ENCODE measurements at places on chromosomes 1 and 21.

GRCh38 chr1:30855686-30856259 lies 52.8 kb downstream of the SDC3 start:
- no peak for DNase-seq

- DNase-seq: no peak
Observed at GRCh38 chr1:40413527-40414252, 36.6 kb upstream of the ZFP69B start.

GRCh38 chr1:114208106-114208505 lies 54.4 kb upstream of the SYT6 start:
- DNase-seq: no peak

DNA sequence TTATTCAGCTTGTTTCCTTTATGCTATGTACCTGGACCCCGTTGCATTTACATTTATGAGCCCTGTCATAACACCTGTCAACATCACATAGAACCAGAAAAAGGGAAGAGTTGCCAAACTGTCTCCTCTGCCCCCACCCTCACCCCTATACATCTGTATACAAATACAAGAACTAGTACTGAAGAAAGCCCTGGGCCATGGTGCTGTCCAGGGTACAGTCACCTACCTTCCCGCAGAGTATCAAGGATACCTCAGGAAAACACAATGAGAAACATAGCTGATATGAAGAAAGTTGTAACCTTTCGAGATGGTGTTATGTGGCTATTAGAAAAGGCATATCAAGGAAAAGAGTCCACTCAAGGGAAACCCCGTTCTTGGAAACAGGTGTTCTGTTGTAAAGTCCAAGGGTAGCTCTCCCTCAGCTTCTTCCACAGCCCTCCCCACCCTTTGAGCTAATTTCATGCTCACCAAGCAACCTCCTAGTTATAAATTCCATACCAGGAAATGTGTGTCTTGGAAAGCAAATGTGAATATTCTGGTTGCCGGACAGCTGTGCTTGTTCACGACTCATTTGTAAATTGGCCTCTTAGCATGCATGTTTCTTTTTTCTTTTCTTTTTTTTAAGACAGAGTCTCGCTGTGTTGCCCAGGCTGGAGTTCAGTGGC lies 16.7 kb upstream of the AVPR1B start:
- no peak for DNase-seq

- DNase-seq: no peak
Observed at GRCh38 chr1:100217834-100218233, 31.8 kb downstream of the DBT start.

- DNase-seq: peak; percentile 4
Observed at GRCh38 chr1:2174348-2175054, 20.1 kb downstream of the FAAP20 start.

GRCh38 chr1:101236516-101237228 lies at the start of gene S1PR1:
Gene S1PR1 (plus strand): TSS chr1:101237019. CDS start chr1:101238985, 1,966 bp downstream.
- DNase-seq: no peak

- no peak for DNase-seq
Observed at GRCh38 chr1:185693654-185694053, 40.5 kb upstream of the HMCN1 start.

- no peak for DNase-seq
Observed at GRCh38 chr1:224922404-224923164, 6.9 kb upstream of the DNAH14 start.

DNA sequence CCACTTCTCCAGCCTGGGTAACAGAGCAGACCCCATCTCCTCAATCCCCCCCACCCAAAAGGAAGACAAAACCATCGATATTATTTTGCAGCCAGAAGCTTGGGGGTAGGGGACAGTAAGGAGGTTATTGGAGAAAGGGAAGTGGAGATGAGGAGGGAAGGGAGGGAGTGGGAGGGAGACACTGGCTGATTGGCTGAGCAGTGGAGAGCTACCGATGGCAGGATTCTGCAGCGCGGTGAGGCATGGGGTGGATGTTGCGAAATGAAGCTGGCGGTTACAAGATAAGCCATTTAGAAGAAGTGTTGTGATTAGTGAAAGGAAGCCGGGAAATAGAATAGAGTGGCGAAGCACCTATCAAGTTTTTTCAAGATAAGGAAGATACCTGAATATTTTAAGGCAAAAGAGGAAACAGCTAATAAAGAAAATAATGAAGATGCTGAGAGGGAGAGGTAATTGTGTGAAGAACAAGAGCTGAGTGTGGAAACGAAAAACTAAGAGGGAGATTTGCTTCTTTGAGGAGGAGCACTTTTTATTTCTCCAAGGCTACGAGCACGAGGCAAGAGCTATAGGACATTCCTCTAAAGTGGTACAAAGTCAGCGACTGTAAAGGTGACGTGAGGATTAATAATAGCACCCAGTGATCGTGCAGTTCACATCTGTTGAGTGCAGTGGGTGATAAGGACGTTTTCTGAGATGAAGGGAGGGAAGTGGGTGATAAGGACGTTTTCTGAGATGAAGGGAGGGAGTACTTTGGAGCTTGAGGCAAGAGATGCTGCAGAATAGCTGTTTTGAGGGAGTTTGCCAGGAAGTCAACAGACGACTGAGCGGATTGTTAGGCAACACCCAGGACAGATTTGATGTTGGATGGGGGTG lies 103.2 kb upstream of the KIF26B start:
- DNase-seq: no peak

DNA sequence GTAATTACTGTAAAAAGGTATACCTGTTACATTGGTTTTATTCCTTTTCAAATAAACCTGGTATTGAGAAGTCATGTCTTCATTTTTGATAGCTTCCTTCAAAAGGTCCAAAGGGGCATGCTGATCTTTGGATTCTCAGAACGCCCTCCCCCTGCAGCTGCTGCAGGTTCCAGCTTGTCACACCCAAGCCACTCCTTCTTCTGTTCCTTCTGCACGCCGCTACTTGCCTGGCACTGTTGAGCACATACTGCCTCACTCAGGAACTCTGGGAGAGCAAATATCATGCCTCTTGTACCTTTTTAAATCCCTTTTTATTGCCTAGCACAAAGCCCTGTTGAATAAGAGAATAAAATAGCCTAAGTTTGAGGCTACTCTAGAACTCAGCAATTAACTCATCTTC lies 136.9 kb downstream of the BARHL2 start:
- no peak for DNase-seq

GRCh38 chr1:16922466-16922865 lies 735 bp downstream of the CROCC start:
- DNase-seq: no peak

GRCh38 chr1:183318433-183318832 lies 99.7 kb downstream of the NMNAT2 start:
- DNase-seq: peak; percentile 58

- DNase-seq: no peak
Observed at GRCh38 chr21:42319376-42319775, 4.2 kb upstream of the TFF3 start.

- no peak for DNase-seq
Observed at GRCh38 chr1:156480411-156481192, 20.0 kb downstream of the MEF2D start.

- DNase-seq: no peak
Observed at GRCh38 chr1:42904434-42904833, 54.2 kb downstream of the SLC2A1 start.

- no peak for DNase-seq
Observed at GRCh38 chr1:107953556-107953955, 11.4 kb downstream of the VAV3 start.

DNA sequence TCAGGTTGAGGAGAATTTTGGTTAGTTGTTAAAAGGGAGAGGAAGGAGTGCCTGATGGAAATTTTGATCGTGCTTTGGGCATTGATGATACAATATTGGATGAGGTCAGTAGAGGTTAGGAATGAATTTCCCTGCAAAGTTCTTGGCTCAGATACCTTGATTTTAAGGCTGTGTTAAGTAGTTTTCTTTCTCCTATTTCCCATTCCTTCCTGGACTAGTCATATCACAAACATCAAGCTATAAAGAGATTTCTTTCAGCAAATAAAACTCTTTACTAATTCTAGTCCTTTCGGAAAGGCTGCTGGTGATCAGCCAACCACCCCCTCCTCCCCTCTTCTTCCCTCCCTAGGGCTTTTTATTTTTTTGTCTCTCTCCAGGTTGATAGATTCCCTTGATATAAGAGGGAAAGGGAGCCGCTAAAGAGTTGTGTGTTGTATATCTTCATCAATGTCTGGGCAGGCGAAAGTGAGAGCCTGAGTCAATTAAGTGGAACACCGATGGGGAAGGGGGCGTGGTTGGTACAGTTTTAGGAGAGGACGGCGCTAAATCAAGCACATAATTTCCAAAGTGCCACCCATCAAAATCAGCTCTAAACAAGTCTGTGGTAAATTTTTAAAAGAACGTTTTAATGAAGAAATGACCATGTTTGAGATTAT lies 100.1 kb upstream of the PLXNA2 start:
- DNase-seq: no peak

DNA sequence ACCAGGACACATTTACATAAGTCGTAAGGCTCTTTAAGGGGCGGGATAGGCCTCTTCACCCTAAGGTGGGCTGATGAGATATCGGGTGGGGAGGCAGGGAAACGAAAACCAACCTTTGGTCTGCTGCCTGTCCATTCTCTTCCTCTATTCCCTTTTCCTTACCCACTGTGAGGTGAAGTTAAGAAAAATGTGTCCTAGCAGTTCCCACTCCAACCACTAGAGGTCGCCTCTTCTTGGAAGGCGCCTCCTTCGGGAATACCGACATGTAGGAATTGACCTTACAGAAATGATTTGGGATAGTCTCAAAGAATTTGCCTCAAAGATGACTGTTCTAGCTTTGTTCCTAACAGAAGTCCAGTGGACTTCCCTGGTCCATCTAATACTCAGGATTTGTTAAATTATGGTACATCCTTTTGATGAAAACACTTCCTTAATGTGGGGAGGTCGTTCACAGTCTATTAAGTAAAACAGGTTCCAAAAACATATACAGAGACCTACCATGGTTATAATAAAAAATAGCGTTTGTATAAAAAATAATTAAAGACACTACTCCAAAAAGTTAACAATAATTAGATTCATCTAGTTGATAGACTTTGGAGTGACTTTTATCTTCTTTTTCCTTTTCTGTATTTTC lies 14.1 kb downstream of the AZIN2 start:
- no peak for DNase-seq

GRCh38 chr1:10610901-10611600 lies 136.3 kb downstream of the PEX14 start:
- DNase-seq: no peak

GRCh38 chr1:199976496-199977144 lies 50.9 kb upstream of the NR5A2 start:
- no peak for DNase-seq

- DNase-seq: no peak
Observed at GRCh38 chr1:115797486-115797885, 29.0 kb upstream of the CASQ2 start.

DNA sequence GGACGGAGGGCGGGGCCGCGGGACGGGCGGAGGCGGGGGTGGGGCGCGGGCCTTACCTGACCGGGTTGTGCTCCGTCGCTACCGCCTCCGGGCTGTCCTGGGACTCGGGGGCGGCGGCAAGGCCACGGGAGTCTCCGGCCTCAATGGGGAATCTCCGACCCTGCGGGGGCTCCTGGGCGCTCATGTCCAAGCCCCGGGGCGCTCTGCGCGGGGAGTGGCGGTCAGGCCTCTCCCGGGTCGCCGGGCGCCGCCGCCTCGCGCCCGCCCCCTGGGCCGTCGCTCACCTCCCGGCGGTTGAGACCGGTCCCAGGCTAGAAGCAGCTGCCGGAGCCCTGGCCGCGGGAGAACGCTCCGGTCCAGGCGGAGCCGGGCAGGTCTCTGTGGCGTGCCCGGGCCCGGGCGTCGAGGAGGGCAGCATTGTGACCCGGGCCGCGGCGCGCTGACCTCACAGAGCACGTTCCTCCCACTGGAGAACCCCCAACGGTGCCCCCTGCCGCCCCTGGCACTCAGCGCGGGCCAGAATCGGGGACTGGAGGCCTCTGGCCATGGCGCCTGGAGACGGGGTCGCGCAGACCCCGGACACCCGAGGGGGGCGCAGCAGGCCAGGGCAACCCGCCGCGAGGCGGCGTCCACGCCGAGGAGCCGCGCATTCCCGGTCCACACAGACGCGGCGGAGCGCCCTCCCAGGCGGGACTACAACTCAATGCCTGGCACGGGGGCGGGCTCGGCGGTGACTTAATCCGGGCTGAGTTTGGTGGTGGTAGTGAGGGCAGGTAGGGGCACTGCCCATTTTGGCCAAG lies 411 bp downstream of the FAM229A start:
- DNase-seq: no peak

Measured in BJ (cell line).